Glomerular endothelial cell (primary cell): ENCODE measurements at places on chromosomes 16 and 17. TPM values are rescaled to one million over a fixed set of nuclear protein-coding genes. Genes with fewer than 3 reads are reported as not detected.

GRCh38 chr16:56779906-56780305 is 50.0 kb downstream of the NUP93 start:
- no peak for DNase-seq

DNA sequence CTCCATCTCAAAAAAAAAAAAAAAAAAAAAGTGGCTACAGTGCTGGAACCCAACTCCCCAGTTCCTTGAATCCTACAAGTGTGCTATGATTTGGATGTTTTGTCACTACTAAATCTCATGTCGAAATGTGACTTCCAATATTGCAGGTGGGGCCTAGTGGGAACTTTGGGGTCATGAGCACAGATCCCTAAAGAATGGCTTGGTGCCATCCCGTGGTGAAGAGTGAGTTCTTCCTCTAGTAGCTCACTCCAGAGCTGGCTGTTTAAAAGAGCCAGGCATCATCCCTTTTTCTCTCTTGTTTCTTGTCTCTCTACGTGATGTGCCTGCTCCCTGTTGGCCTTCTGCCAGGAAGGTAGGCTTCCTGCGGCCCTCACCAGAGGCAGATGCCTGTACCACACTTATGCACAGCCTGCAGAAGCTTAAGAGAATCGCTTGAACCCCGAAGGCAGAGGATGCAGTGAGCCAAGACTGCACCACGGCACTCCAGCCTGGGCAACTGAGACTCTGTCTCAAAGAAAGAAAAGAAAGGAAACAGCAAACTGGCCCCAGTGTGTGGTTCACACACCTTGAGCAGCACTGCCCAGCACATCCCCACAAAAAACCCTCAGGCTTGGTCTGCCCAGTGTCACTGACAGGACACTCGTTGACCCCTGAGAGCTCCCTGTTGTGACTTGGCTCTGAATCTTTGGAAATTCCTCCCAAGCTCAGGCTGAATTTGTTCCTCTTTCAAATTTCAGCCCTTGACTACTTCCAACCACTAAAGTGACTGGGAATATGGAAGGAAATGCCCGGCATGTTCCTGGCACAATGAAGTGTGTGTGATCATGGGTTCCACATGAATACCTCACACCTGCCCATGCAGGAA is 3.1 kb downstream of the MT1E start:
- no peak for DNase-seq

- no peak for DNase-seq
These were observed 17.1 kb downstream of the PSKH1 start for GRCh38 chr16:67910158-67910557.

GRCh38 chr17:15654886-15655561 is 29.1 kb downstream of the TRIM16 start:
- no peak for DNase-seq

- DNase-seq, result no peak
These were observed 140.5 kb upstream of the WSCD1 start for GRCh38 chr17:5929721-5930120.

DNA sequence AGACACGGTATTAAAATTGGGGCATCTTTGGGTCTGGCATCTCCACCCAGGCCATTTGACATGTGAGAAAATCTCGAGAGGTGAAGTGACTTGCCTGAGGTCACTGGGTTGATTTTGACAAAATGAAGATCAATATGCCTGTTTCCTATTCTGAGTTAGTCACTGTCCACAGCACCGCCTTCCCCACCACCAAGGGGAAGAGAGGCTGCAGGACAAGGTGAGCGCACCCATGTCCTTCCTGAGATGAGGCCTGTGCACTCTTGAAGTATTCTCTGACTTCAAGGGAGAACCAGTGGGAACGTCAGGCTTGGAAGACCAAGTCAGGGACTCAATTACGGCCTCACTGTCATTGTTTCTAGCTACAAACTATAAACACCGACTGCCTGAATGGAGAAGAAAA is 49.9 kb upstream of the WSB1 start:
- DNase-seq, result no peak

Gene TBKBP1
- 11.4 and 19.7 TPM in 2 replicates for total RNA-seq

GRCh38 chr16:79386299-79386698 is 214.2 kb downstream of the MAF start:
- no peak for DNase-seq
